ENCODE measurements at places on chromosomes 6 and 20. TPM values are rescaled to one million over a fixed set of nuclear protein-coding genes. Genes with fewer than 3 reads are reported as not detected.

- peak; percentile 61 for DNase-seq
These were observed 8.8 kb downstream of the RAET1L start for GRCh38 chr6:150016324-150017185.

DNA sequence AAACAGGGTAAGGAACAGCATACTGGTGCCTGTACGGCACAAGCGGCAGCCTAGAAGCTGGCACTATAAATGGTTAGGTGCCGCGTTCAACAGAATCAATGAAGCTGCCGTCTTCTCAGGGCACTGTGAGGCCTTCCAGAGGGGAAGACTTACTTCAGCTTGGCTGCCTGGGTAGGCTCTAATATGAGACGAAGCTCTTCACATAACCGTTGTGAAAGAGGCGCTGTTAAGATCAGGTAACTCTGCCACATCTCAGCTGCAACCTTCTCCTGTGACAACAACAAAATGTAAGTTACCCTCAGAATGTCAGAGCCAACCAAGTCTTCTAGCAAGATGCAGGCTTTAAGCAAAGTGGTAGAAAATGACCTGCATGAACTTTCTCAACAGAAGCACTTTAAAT is 12.0 kb upstream of the LYRM2 start:
- DNase-seq, result no peak

DNA sequence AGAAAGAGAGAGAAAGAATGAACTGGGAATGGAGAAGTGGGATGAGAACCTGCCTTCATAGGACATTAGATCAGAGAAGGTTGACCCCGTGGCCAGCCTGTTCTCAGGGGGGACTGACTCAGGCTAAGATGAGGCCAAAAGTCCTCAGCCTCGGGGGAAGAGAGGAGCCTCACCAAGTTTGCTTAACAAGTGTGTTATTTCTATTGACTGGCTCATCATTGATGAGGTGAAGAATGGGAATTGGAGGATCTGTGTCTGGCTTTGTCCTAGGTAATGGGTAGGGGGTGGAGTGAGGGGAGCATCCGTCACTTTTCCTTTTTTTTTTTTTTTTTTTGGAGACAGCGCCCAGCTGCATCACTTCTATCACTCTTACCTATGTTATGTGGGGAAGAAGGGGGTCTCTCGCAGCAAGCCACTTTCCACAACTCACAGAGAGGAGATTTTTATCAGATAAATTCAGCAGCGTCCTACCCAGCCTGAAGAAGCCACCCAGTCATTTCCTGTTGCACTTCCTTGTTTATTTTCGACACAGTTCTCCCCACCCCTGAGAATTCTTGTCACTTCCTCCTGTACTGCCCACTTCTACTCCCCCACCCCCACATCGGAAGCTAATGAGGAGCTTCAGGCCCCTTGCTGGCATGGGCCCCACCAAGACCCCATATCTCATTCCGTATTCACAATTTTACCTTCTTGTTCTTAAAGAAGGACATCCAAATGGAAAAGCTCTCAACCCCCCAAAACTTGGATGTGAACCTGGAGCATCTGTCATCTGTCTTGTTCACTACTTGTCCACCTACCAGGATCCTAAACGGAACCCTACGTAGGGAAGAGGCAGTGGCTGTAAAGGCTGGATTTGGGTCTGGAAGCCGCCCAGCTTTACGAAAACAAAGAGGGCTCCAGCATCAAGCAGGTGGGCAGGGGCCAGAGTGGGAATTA is 2.8 kb upstream of the RNASET2 start:
- DNase-seq, result no peak

- no peak for DNase-seq
These were observed 511.7 kb upstream of the IMPG1 start for GRCh38 chr6:76584121-76584520.

DNA sequence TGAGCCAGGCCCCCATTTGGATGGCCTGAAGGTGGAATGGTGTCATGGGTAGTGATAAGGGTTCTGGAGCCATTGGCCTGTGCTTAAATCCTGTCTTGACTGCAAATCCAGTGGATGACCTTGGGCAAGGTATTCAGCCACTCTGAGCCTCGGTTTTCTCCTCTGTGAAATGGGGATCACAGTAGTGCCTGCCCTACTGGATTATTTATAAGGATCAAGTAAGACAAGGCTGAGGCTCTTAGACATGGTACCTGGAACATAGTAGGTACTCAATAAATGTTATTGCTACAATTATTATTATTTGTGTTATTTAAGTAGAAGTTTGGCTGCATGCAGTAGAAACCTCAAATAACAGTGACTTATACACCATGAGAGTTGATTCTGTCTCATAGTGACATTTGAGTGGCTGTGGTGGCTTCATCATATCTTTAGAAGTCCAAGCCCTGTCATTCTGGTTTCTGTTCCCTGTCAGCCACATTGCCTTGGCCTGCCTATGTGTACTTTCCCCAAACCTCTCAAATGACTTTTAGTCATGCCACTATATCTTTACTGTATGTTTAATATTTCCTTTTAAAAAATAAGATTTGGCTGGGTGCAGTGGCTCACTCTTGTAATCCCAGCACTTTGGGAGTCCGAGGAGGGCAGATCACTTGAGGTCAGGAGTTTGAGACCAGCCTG is 37.6 kb upstream of the CHMP4B start:
- no peak for DNase-seq

- no peak for DNase-seq
These were observed 54.1 kb downstream of the CTCFL start for GRCh38 chr20:57470666-57471495.

DNA sequence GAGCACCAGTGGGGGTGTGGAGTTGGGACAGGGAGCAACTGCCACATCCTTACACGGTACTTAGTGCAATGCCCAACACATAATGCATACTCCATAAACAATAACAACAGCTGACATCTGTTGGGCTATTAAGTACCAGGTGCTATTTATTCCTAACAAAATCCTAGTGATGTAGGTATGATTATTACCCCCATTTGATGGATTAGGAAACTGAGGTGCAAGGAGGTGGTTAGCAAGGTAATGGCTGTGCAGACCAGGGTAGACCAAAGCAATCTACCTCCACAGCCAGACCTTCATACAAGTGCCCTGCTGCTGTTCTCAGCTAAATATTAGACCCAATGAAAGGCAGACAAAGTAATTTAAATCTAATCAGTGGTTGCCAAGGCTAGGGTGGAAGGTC is 36.8 kb downstream of the SLC13A3 start:
- DNase-seq, result no peak

The EFCAB8 gene
- not detected for total RNA-seq

The CEP57L1 gene
- total RNA-seq, result 21.9 TPM

DNA sequence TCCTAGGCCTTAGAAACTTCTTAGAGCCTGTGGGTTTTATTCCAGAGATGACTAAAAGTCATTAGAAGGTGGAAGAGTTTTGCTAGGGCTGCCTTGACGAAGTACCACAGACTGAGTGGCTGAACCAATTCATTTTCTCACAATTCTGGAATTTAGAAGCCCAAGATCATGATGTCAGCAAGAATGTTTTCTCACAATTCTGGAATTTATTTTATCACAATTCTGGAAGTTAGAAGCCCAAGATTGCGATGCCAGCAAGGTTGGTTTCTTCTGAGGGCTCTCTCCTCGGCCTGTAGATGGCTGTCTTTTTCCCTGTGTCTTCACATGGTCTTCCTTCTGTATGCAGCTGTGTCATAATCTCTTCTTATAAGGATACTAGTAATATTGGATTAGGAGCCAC is 672.9 kb upstream of the MARCKS start:
- peak; percentile 94 for DNase-seq

The OPRL1 gene
- total RNA-seq, result 0.36 TPM

The RMND1 gene
- 32.8 TPM for total RNA-seq

DNA sequence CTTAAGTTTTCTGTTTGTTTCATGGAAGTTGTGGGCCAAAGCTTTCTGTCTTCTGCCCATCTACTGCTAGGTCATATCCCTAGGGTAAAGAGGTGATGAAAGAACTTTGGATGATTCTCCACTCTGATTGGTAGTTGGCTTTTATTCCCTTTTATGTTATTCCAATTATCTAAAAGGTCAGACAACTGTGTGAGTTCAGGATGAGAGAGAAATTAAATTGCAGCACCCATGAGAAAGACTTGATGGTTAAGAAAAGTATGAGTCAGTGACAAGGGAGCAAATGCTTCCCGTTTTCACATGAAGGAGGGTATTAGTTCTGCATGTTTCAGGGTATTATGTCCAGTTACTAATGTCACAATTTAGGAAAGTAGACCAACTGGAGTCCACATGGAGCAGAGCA is 136.3 kb downstream of the CD109 start:
- DNase-seq, result no peak

GRCh38 chr20:60446267-60447111 is 488.3 kb downstream of the CDH26 start:
- DNase-seq, result no peak

The ENTPD6 gene
- total RNA-seq, result 61.1 TPM

- DNase-seq, result no peak
These were observed 207.8 kb downstream of the TTLL2 start for GRCh38 chr6:167532410-167533288.

- peak; percentile 78 for DNase-seq
These were observed 84.4 kb downstream of the INSM1 start for GRCh38 chr20:20452254-20452676.

DNA sequence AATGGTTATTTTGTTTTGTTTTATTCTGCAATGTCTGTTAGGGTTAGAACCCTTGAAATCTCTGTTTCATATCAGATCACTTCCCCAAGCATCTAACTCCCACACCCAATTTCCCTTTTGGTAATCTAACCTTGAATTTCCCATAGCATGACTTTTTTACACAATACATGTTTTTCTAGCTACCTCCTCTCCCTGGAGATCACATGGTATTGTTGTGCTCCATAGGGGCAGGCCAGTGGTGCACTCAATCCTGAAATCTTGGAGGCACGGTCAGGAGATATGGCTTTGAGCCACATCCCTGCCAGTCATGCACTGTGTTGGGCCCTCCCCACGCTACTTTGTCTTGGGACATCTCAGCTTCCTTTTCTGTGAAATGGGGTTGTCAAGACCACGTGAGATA is 36.7 kb upstream of the NNAT start:
- DNase-seq, result no peak

- no peak for DNase-seq
These were observed 1.6 kb downstream of the CEP43 start for GRCh38 chr6:167000759-167001158.

The SLC35D3 gene
- not detected for total RNA-seq

DNA sequence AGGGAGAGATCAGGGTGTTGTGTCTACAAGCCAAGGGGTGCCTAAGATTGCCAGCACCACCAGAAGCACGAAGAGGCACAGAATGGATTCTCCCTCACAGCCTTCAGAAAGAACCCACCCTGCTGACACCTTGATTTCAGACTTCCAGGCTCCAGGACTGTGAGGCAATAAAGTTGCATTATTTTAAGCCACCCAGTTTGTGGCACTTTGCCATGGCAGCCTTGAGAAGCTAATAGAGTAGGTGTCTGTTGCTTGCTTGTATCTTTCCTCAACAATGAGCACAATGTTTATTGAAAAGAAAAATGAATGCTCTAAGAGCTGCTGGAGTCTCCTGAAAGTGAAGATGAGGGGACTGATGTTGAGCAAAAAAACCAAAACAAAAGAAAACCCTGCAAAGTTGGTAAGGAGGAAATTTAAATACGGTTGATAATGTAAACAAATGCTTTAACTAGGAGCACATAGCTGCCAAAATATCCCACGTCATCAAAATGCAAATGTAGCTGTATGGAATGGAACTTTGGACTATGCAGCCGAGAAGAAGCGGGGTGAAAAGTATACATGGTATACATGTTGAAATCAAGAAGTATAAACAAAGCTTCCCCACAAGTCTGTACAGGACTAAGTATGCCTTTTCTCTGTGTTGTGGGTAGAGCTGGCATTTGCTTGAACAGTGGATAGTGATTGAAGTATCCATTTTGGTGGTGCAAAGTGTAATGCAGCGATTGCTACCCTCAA is 8.0 kb downstream of the IL20RA start:
- no peak for DNase-seq

DNA sequence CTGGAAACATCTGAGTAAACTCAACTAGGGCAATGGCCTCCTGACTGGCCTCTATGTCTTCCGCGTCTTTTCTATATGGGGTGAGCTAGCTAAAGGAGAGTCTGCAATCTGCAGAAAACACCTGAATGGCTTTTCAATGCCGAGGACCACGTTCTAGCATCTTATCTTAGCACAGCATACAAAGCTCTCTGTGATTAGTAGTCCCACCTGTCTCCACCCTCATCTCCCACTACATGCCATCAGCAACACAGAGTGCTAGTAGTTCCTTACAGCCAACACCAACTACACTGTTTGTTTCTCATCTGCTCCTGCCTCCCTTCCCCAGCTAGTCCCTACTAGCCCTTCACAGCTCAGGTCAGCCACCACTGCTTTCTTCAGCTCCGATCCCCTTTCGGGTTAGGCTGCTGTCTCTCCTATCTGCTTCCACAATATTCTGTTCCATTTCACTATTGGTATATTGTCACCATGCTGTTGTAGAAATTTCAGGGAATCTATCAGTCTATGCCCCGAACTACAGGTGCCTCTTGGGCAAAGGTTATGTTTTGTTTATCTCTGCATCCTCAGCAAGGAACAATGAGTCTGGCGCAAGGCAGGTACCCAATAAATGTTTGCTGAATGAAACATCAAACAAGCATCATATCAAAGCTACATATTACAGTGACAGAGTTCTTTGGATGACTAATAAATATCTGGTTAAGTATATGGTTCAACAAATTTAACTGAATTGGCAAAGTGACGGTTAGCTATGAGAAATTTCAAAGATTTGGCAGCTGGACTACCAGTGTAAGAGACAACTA is 12.2 kb downstream of the LYRM4 start:
- no peak for DNase-seq

GRCh38 chr6:147078602-147079001 is 125.6 kb upstream of the STXBP5 start:
- DNase-seq, result peak; percentile 63

- DNase-seq, result no peak
These were observed 76.0 kb upstream of the ID4 start for GRCh38 chr6:19761121-19761520.

The GPR6 gene
- total RNA-seq, result not detected

DNA sequence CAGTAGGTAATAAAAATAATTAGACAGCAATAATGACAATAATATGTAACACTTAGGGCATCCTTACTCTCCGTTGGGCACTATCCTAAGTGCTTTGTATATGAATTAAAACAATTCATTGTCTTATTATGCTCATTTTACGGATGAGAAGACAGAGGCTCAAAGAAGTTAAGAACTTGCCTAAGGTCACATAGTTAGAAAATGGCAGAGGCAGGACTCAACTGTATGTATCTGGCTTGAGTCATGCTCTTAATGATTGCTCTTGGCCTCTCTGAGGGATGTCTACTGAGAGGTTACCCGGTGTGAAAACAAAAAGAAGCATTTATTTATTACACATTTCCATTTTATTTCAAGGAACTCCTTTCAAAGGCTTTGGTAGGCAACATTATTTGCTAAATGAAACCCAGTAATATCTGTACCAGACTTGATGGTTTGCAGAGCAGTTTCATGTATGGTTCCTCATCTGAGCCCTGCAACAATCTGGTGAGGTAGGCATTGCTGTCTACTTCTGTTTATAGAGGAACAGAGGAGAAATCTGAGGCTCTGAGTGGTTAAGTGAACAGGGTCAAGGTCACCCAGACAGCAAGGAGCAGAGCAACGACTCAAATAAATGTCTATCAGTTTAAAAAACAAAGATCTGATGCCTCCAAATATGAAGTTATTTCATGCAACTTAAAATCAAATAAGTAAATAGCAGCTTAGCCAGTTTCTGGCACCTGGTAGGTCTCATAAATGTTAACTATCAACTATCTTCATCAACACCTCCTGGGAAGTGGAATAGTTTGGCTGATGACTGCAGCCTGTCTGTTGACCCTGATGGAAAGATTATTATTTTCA is 4.2 kb upstream of the PARD6B start:
- DNase-seq, result no peak
